ENCODE measurements at places on chromosomes 11 and 22.

DNA sequence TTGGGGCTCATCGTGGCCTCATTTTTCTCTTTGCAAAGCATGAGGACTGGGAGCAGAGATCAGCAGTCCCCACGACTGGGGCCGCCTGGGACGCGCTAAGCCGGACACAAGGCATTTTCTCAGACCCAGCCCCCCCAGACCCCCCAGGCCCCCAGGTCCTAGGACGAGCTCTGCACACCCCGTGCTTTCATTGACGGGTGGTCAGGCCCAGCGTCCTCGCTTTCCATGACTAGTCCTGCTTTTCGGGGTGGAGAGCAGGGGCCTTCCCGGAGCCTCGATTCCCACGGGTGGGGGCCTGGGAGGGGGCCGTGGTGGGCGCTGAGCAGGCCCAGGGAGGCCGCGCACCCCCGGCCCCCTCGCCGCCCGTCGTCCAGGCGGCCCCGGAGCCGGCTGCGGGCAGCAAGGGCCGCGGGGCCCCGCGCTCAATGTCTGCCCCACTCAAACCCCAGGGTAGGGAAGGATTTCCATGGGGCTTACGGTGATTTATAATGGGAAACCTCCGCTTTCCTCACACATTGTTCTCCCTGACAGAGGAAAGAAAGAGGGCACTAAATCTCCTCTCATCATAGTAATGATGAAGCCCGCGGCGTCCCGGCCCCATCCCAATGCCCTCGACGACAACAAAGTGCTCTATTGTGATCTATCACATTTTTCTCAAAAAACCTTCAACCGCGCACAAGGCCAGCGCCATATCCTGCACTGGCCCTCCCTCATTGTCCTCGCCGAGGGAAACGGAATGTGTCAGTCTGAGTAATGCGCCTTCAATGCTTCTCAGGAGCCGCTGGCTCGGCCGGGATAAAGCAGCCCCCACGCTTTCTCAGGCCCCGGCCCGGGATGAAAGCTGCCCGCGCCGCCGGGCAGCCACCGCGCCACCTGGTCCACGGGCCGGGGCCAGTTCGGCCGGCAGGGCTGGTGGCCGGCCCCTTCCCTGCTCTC is 10.4 kb upstream of the LINC01488 start:
- no peak overlapping the region for H3K27ac ChIP-seq
- no peaks in the 10 kb centered on the region for H3K36me3 ChIP-seq
- peaks cover 6% of the 10 kb centered on the region for H3K4me1 ChIP-seq
- DNase-seq, result no peak
- no peak overlapping the region for H3K4me3 ChIP-seq
- no peaks in the 10 kb centered on the region for H3K27me3 ChIP-seq

DNA sequence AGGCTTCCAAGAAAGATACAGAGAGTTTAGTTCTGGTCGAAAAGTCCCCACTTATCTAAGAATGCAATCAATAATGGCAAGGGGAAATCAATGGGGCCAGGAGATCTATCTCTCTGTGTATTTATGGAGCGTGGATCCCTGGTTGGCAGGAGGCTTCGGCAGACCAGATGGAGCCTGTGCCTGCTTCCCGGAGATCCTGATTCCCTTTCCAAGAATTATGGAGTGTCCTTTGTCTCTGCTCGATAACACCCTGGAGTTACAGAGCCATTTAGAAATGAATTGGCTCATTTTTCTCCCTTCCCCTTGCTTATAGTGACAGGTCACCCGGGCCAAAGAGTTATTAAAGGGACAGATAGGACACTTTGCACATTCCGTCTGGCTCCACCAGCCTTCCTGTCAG is 92.4 kb downstream of the ISX start:
- H3K36me3 ChIP-seq, result no peaks in the 10 kb centered on the region
- no peak for DNase-seq
- H3K27me3 ChIP-seq, result no peaks in the 10 kb centered on the region

- no peak overlapping the region for H3K27ac ChIP-seq
- H3K4me1 ChIP-seq, result no peaks in the 10 kb centered on the region
- no peak overlapping the region for H3K4me3 ChIP-seq
- DNase-seq, result no peak
These were observed 16.9 kb downstream of the SMCO4 start for GRCh38 chr11:93526346-93526633.

DNA sequence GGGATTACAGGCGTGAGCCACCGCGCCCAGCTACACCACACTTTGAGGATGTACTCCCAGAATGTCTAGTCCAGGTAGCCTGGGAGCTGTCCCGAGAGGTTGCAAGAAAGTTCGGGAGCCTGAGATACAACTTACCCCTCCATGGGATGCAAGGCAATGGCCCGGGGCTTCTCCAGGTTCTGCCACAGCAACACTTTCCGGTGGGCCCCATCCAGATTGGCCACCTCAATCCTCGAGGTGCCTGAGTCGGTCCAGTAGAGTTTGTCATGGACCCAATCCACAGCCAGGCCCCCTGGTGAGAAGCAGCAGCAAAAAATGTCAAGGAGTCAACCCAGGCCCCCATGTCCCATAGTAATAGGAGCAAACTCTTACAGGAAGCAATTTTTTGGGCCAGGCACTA is 25.5 kb downstream of the LRP4 start:
- no peaks in the 10 kb centered on the region for H3K27me3 ChIP-seq
- H3K4me3 ChIP-seq, result no peak overlapping the region
- no peak for DNase-seq
- no peaks in the 10 kb centered on the region for H3K36me3 ChIP-seq

- no peak overlapping the region for H3K27ac ChIP-seq
- no peaks in the 10 kb centered on the region for H3K36me3 ChIP-seq
- no peaks in the 10 kb centered on the region for H3K4me1 ChIP-seq
- H3K27me3 ChIP-seq, result no peaks in the 10 kb centered on the region
- no peak for DNase-seq
- no peak overlapping the region for H3K4me3 ChIP-seq
These were observed 29.1 kb upstream of the PAK1 start for GRCh38 chr11:77503006-77503405.

- H3K4me3 ChIP-seq, result no peak overlapping the region
- no peaks in the 10 kb centered on the region for H3K27me3 ChIP-seq
- no peak for DNase-seq
- H3K4me1 ChIP-seq, result peaks cover 2% of the 10 kb centered on the region
- H3K27ac ChIP-seq, result no peak overlapping the region
These were observed 12.5 kb downstream of the RBM4 start for GRCh38 chr11:66651016-66651415.

GRCh38 chr11:57387289-57388030 is 3.0 kb downstream of the PRG2 start:
- H3K36me3 ChIP-seq, result no peaks in the 10 kb centered on the region
- H3K4me1 ChIP-seq, result no peaks in the 10 kb centered on the region
- H3K27me3 ChIP-seq, result no peaks in the 10 kb centered on the region
- H3K27ac ChIP-seq, result no peak overlapping the region
- H3K4me3 ChIP-seq, result no peak overlapping the region
- DNase-seq, result peak; percentile 22

GRCh38 chr11:2759228-2760195 is 59.7 kb upstream of the KCNQ1OT1 start:
- H3K36me3 ChIP-seq, result no peaks in the 10 kb centered on the region
- no peaks in the 10 kb centered on the region for H3K4me1 ChIP-seq
- no peak for DNase-seq
- H3K4me3 ChIP-seq, result no peak overlapping the region

- DNase-seq, result no peak
- no peaks in the 10 kb centered on the region for H3K36me3 ChIP-seq
- no peaks in the 10 kb centered on the region for H3K27me3 ChIP-seq
- H3K4me1 ChIP-seq, result no peaks in the 10 kb centered on the region
These were observed 24.9 kb downstream of the LRRC10B start for GRCh38 chr11:61533401-61533800.

- DNase-seq, result no peak
- H3K27me3 ChIP-seq, result no peaks in the 10 kb centered on the region
- no peak overlapping the region for H3K27ac ChIP-seq
- H3K36me3 ChIP-seq, result no peaks in the 10 kb centered on the region
These were observed 52.8 kb upstream of the SMIM38 start for GRCh38 chr11:69102732-69103615.

- no peaks in the 10 kb centered on the region for H3K4me1 ChIP-seq
- no peak for DNase-seq
- H3K36me3 ChIP-seq, result no peaks in the 10 kb centered on the region
- no peak overlapping the region for H3K27ac ChIP-seq
- H3K27me3 ChIP-seq, result no peaks in the 10 kb centered on the region
These were observed 76.5 kb downstream of the C11orf91 start for GRCh38 chr11:33624083-33624482.

DNA sequence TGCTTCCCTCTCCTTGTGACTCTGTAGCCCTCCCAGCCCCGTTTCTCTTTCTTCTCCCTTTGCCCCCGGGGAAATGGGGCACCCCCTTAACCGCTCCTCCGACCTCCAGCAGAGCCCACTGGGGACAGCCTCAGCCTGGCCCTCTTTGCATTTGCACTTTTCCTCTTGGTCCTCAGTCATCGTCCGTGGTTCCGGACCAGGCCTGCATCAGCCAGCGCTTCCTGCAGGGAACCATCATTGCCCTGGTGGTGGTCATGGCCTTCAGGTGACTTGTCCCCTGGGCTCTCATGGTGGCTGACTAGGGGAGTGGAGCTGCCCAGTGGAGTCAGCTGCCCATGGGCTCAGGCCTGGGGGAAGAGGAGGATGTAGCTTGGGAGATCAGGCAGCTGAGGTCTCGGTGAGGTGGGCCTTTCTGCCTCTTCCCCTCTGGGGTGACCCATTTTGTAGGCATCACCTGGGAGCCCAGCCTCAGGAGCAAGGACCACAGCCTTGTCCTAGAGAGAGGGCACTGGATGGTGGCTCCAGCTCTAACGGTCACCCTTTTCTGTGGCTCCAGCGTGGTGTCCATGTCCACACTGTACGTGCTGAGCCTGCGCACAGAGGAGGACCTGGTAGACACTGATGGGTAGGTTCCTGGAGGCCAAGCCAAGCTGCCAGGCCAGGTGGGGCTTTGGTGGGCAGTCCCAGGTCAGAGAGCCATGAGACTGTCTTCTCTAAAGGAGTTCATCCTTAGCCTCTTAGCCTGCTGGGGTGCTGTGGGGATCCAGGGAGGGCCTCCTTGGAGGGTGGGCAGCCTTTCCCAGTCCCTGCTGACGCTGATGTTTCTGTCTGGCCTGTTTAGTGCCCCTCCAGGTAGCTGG is 12.5 kb downstream of the TMEM258 start:
- no peak for DNase-seq
- H3K4me3 ChIP-seq, result no peak overlapping the region
- no peaks in the 10 kb centered on the region for H3K27me3 ChIP-seq
- no peaks in the 10 kb centered on the region for H3K4me1 ChIP-seq
- H3K27ac ChIP-seq, result no peak overlapping the region
- H3K36me3 ChIP-seq, result no peaks in the 10 kb centered on the region

- H3K27ac ChIP-seq, result no peak overlapping the region
- no peak overlapping the region for H3K4me3 ChIP-seq
- no peaks in the 10 kb centered on the region for H3K4me1 ChIP-seq
- no peak for DNase-seq
- no peaks in the 10 kb centered on the region for H3K27me3 ChIP-seq
These were observed 60.0 kb upstream of the NUP50 start for GRCh38 chr22:45103756-45104155.

DNA sequence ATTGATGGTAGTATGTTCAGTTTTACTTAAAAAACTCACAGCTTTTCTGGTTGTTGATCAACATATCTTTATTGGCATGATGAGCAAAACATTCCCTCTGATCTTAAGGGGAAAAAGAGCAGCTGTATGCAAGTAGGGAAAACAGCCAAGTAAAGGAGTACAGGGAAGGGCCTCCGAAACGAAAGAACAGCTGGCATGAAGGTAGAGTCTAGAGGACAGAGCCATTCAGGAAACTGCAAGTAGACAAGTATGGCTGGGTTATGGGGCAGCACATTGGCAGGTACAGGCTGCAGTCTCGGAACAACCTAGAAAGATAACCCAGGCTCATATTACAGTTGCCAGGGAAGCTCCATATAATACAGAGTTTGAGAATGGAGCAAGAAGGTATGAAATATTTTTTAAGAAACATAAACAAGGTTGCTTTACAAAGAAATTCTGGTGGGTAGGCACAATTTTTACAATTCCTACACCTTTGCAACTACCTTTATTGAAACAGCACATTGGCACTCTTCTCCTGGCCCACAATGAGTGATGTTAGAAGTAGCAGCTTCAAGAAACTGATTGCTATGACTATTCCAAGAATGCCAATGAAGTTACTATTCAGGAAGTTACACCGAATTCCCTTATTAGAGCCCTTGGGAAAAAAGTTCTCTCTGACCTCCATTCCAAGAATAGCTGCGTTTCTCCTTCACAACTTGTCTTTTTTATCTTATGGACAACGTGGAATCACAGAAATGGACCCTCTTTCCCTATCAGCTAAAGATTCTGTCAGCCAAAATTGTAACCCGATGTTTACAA is 45.2 kb downstream of the LGR4 start:
- no peak for DNase-seq
- H3K36me3 ChIP-seq, result no peaks in the 10 kb centered on the region
- H3K4me3 ChIP-seq, result no peak overlapping the region
- H3K4me1 ChIP-seq, result no peaks in the 10 kb centered on the region

DNA sequence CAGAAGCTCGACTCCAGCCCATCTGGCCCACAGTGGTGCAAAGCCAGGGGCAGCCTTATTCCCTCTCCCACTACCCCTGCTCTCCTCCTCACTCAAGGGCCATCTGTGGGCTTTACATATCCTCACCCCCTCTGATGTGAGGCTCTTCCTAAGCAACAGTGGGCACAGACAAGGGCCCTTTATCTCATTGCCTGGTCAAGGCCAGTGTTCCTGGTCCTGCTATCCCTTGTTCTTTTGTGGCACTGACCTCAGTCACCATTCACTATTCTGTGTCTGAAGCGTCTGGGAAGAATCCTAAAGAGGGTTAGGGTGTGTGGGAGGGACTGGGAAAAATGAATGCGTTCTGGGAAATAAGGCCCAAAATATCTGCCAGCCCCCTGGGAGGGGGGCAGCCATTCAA is 7.3 kb downstream of the DNAL4 start:
- H3K36me3 ChIP-seq, result no peaks in the 10 kb centered on the region
- no peak overlapping the region for H3K4me3 ChIP-seq
- no peak for DNase-seq
- H3K4me1 ChIP-seq, result peaks cover 8% of the 10 kb centered on the region
- no peaks in the 10 kb centered on the region for H3K27me3 ChIP-seq

DNA sequence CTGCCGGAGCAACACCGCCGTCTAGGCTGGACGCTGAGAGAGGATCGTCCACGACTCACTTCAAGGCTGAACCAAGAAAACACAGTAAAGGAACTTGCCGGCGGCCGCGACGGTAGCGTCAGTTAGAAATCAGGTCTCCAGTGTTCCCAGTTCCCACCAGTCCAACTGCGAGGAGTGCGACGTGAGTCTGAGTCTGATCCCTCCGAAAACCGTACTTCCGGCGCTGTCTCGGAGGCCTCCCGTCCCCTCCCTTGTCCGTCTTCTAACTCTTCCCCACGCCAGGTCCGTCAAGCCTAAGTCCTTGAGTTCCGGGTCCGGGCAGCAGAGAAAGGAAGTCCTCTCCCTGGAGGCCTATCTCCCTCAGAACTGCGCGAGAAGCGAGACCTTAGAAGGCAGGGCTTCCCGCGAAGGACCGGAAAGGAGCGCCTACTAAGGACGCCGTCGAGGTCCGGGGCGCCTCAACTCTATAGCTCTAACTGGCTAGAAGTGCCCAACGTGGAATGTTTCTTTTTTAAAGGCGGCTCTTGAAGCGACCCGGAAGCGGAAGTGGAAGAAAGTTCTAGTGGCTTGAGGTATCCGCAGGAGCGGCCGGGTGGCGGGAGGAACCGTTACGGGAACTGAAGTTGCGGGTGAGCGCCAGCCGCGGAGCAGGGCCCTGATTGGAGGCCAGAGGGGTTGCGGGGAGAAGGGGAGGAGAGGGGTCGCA is at the start of the genes BANF1 and EIF1AD:
Gene BANF1 (plus strand): TSS at position 562 of the 706 bp plus-strand sequence. CDS start 748 bp downstream, outside the sequence.
Gene EIF1AD (minus strand): TSS at position 216 of the 706 bp plus-strand sequence. CDS start 1,768 bp downstream, outside the sequence.
- peak; percentile 93 for DNase-seq
- peak within 1 kb of the TSS; percentile 81 for H3K4me3 ChIP-seq
- peak within 1 kb of the TSS; percentile 89 for H3K27ac ChIP-seq
- H3K27me3 ChIP-seq, result no peaks in the 10 kb centered on the region
- H3K36me3 ChIP-seq, result no peaks in the 10 kb centered on the region

GRCh38 chr11:110455718-110456117 is 26.0 kb downstream of the FDX1 start:
- H3K4me1 ChIP-seq, result no peaks in the 10 kb centered on the region
- H3K36me3 ChIP-seq, result no peaks in the 10 kb centered on the region
- H3K27me3 ChIP-seq, result no peaks in the 10 kb centered on the region
- DNase-seq, result no peak
- H3K4me3 ChIP-seq, result no peak overlapping the region

Data from uterus (tissue), 4 donors.